ENCODE measurements at places on chromosomes 12 and 14.

DNA sequence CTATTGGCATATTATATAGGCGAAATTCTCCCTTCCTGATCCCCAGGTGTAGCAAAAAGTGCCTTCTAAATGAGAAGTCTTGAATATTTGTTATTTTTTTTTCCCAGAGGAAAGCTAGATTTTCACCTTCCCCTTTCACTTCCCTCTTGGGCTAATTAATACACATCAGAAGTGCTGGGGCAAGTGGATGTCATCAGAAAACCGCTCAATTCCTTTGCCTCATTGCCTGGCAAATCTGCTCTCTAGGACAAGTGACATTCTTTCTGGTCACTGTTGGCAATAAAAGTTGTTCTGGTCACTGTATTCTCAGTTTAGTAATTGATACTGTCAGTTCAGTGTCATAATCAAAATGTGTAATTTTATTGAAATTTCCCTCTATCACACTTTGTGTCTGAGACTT lies 174.5 kb downstream of the ETNK1 start:
- DNase-seq: no peak

GRCh38 chr12:23640754-23641153 lies 308.7 kb downstream of the SOX5 start:
- DNase-seq: no peak

GRCh38 chr14:91774140-91775096 lies 42.5 kb upstream of the CATSPERB start:
- no peak for DNase-seq

DNA sequence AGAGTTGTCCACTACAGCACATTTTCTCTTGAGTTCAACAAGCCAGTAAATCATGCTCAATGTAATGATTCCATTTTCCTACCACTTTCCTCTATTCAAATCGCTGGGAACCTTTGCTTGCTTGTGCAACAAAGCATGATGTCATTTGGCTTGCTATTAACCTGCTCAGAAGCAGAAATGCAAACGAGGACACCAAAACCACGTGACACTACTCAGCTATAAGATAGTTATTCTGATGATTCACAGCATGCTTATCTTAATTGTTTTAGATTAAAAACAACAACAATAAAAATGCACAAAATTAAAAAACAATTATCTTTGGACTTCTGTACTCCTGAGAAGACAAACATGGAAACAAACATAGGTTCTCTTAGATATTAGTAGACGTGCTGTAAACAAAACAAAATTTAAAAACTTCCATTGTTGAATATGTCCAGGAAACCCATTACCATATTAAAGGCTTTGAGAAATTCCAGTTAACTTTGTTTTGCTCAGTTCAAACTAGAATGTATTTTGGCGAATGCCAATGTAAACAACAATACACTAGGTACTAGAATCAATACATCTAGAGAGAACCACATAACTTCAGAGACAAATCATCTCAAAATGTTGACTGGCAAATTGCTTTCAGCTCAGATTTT lies 77.5 kb upstream of the KRAS start:
- no peak for DNase-seq

DNA sequence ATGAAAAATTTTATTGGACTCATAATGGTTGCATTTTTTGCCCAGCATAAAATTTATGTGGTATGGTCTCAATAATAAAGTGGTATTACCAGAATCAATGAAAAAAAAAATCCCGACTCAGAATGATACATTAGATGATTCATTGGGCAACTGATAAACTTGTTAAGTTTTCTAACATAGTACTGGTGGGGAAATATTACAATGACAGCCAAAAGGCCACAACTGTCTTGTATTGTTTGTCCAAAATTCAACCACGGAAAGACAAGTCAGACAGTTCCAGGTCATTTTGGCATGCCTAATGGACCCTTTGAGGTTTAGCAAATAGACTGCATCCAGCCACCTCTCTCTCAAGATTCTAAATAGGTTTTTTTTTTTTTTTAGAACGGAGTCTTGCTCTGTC lies 70.5 kb upstream of the TRIM9 start:
- DNase-seq: no peak

DNA sequence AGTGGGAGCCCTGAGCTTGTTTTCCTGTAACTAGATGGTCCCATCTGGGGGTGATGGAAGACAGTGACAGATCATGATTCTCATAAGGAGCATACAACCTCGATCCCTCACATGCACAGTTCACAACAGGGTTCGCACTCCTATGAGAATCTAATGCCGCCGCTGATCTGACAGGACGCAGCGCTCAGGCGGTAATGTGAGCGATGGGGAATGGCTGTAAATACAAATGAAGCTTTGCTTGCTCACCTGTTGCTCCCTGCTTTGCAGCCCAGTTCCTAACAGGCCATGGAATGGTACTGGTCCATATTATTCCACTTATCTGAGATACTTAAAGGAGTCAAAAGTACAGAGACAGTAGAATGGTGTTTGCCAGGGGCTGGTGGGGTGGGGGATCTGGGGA lies 9.9 kb upstream of the CEP83 start:
- no peak for DNase-seq

- no peak for DNase-seq
Measured at GRCh38 chr14:51604073-51604472, 47.6 kb upstream of the FRMD6 start.

DNA sequence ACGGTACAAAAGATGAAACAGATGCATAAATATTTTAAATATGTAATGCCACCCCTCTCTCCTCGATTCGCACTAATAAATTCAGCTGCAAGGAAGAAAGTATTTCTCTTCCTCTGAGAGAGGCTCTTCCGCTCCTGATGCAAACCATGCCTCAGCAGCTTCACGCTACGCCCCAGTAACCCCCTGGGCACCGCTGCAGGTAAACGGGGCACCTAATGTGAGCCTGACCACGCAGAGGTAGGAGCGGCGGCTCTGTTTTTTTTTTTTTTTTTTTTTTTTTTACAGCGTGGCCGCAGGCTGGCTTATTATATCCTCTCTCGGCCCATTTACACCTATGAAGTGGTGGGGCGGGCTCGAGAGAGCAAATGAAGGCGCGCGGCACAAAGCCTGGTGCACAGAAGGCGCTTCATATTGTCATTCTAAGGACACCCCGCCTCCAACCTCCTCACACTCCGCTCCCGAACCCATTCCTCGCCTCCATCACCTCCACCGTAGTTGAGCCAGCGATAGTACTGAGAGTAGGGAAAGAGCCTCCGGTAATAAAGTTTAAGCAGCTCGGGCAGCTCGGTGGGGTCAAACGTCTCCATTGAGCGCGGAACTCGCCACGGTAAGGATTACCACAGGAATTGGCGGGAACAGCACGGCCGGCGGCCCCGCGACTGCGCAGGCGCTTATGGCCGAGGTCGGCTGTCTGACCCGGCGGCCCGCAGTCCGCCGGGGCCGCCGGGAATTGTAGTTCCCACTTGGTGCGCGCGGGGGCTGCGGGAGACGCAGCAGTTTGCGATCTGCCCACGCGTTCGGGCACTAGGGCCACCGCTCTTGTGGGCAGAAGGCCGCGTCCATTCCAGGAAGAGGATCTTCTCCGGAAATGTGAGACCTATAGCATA lies at the start of gene PRIM1:
PRIM1 (minus strand) TSS at position 612 of the 887 bp plus-strand sequence; CDS start at position 587, 25 bp downstream.
- peak; percentile 74 for DNase-seq

Data from activated T-cell treated with anti-CD3 and anti-CD28 coated beads for 4 hours (primary cell).